ENCODE measurements at places on chromosomes 3 and 15.

- DNase-seq: no peak
These were observed 94.6 kb downstream of the ZIC4 start for GRCh38 chr3:147311716-147312115.

DNA sequence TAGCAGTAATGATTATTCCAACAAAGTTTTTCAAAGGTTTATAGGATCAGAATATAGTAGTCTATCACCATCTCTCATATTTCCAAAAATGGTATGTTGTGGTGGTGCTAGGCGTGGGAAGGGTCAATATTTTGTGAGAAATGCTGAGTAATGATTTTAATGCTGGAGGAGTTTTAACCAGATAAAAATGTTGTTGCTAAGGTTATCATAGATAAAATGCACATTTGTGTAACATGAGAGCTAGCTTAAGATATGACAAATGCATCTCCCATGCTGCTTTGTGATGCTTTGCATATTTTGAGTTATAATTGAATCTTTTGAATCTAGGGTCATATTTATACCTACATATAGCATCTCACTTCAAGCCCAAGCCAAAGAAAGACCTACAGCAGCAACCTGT is 103.9 kb upstream of the ROBO1 start:
- no peak for DNase-seq

GRCh38 chr15:74482661-74483060 is 21.7 kb upstream of the UBL7 start:
- DNase-seq: no peak

GRCh38 chr3:111215481-111215880 is 143.9 kb downstream of the NECTIN3 start:
- no peak for DNase-seq

DNA sequence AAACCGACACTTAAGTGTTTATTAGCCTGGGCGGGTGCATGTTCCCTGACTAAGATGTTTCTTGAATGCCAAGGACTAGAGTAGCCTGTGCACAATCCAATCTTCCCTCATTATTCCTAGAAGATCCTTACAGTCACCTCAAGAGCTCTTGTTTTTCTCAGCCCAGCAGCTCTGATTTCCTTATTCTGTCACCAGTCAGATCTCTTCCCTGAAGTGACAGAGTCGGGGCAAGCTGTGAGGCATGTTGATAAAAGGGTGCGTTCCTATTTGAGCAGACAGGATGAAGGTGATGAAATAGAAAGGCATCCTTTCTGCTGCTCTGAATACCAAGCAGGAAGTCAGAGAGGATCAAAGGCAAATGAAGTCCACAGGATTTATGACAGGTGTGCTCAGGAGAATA is 125.6 kb upstream of the MCTP2 start:
- no peak for DNase-seq

DNA sequence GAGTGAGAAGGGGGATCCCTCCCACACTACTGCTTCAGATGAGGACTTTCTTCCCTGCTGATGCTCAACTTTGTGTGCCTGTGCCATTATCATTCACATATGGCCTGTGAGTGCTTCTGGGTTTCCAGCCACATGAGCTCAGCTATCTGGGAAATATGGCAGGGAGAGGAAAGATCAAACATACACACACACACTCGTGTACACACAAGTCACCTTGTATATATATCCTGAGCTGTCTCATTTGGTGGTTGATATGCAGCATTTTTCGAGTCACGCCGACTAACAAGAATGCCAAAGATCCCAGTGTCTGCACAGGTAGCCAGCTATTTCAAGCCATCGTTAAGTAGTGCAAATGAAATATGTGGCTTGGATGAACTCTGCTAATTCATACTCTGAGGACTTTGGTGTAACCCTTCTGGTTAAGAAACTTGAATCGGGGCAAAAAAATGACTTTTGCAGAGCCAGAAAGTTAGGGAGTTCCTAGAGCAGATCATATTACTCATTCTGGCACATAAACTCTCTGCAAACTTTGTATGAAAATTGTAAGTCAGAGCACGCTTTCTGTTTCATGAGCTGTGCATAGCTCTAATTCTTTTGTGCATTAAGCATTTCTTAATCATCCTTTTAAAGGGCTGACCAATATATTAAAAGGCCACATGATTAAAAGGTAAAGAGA is 24.9 kb upstream of the WNT5A start:
- no peak for DNase-seq

- DNase-seq: no peak
These were observed 623.5 kb downstream of the EDEM1 start for GRCh38 chr3:5811016-5811415.

- no peak for DNase-seq
These were observed 106.3 kb upstream of the PRICKLE2 start for GRCh38 chr3:64331605-64332004.

- DNase-seq: no peak
These were observed 68.1 kb upstream of the CTNNB1 start for GRCh38 chr3:41131224-41131623.

DNA sequence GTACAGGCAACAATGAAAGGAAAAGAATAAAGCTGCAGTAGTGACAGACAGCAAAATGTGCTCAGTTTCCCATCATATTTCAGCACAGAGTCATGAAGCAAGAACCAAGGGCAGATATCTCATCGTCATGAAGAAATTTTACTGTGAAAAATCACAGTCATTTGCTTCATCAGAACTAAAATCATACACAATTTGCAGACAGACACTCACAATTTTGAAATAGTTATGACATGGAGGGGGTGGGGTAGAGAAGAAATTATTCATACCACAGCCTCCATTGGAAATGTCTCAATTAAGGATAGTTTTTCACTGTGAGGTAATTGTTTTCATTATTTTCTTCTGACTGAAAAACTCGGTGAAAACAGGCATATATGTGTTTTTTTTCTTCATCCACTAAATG is 78.8 kb upstream of the CNTN3 start:
- no peak for DNase-seq

GRCh38 chr3:177470197-177470941 is 273.1 kb upstream of the TBL1XR1 start:
- DNase-seq: no peak

DNA sequence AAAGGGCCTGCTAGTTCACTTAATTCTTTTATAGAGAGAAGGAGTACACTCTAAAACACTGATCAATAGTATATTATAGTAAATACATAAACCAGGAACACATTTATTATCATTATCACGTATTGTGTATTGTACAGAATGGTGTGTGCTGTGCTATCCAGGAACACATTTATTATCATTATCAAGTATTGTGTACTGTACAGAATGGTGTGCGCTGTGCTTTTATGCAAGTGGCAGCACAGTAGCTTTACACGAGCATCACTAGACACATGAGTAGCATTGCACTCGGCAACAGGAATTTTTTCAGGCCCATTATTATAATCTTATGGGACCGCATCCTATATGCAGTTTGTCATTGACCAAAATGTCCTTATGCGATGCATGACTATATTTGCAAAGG is 20.9 kb upstream of the MUC20 start:
- DNase-seq: no peak

- no peak for DNase-seq
These were observed 56.7 kb downstream of the RPL22L1 start for GRCh38 chr3:170813266-170813665.

GRCh38 chr3:65936908-65937638 is 101.6 kb downstream of the MAGI1 start:
- DNase-seq: no peak

- no peak for DNase-seq
These were observed 58.7 kb downstream of the IFT80 start for GRCh38 chr3:160340351-160340750.

- no peak for DNase-seq
These were observed 1.9 kb downstream of the DMXL2 start for GRCh38 chr15:51620641-51621040.

DNA sequence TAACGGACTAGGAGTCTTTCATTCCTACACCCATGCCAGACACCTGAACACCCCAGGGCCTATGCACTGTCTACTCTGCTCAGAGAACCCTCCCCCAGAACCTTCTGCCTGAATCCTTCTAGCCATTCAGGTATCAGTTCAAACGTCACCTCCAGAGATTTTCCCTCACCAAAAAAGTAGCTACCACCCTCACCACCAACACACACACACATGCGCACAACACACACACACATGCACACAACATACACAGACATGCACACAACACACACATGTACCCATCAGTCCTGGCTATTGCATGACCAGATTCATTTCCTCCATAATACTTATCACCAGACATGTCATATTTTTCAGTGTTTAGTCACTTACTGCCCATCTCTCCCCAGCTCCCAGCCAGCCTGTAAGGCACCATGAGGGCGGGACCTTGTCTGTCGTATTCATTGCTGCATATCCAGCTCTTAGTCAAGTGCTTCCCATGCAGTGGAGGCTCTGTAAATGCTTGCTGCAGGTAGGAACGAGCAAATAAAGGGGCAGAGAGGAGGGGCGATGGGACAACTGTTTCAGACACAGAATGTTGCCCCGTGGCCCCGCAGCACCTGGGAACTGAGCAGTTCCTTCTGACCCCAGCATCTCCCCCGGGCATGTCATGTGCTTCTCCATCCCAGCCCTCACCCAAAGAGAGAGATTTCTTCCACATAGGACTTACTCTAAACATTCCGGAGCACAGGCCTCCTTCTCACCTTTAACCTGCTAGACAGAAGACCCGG is 29.2 kb downstream of the XXYLT1 start:
- no peak for DNase-seq

GRCh38 chr3:155423526-155424322 is 130.2 kb upstream of the STRIT1 start:
- no peak for DNase-seq

DNA sequence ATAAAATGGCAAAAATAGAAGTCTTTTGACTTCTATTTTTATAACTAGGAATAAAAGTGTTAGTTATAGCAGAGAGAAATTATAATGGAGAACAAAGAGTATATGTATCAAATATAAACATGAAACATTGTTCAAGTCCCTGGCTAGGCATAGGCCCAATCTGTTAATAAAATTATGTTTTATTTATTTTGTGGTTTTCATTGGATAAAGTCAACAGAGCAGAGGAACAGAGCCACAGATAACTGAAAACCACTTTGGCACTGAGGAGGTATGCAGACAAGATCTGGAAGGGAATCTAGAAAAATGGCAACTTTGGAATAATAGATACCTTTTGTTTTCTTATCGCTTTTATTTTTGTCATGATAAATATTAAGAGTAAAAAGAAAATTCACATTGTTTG is 50.4 kb upstream of the ICE2 start:
- DNase-seq: no peak

GRCh38 chr3:195245531-195245951 is 25.4 kb downstream of the XXYLT1 start:
- DNase-seq: no peak
